ENCODE measurements at places on chromosomes 11 and 22. TPM values are rescaled to one million over a fixed set of nuclear protein-coding genes. Genes with fewer than 3 reads are reported as not detected.

The CARNS1 gene
- total RNA-seq, result under 0.01 TPM

The ANKK1 gene
- not detected for total RNA-seq

The MEI1 gene
- total RNA-seq, result 1.1 TPM

The TIMM10 gene
- 96.8 TPM for total RNA-seq

The MED19 gene
- total RNA-seq, result 14.7 TPM

The P2RY2 gene
- total RNA-seq, result not detected

The MMP12 gene
- not detected for total RNA-seq

The MIOX gene
- not detected for total RNA-seq

The GRK3 gene
- 1.9 TPM for total RNA-seq

The SHISAL1 gene
- total RNA-seq, result 1.1 TPM

- H3K36me3 ChIP-seq, result no peaks in the 10 kb centered on the region
- H3K27me3 ChIP-seq, result peaks cover 41% of the 10 kb centered on the region
- no peak for DNase-seq
- no peak overlapping the region for H3K4me3 ChIP-seq
- no peaks in the 10 kb centered on the region for H3K4me1 ChIP-seq
- H3K27ac ChIP-seq, result no peak overlapping the region
Observed at GRCh38 chr22:45636683-45637082, 35.0 kb upstream of the ATXN10 start.

DNA sequence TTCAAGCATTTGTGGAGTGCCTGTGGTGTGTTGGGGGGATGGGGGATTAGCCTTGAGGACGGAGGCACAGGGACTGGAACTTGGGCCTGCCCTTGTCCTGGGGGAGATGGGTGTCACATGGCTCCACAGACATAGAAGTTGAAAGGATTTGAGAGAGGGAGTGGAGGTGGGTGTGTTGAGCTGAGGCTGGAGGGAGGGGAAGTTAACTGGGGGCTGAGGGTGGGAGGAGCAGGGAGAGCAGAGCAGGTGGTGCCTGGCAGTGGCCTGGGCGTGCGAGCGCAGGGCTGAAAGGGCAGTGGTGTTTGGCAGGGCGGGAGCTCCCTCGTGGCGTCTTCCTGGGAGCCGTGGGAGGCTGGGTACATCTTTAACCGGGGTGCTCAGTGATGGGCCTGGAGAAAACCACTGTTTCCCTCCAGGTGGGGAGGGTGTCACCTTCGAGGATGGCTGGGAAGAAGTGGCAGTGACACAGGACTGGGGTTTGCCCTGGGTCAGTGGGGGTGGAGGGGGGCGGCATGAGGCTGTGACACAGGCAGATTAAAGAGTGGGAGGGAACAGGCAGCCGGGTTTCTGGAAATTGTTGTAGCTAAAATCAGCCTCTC is 45.5 kb downstream of the AP2A2 start:
- no peak overlapping the region for H3K4me3 ChIP-seq
- H3K27ac ChIP-seq, result no peak overlapping the region
- H3K36me3 ChIP-seq, result peaks cover 44% of the 10 kb centered on the region
- no peak for DNase-seq

GRCh38 chr22:21992593-21993237 is 10.1 kb upstream of the TOP3B start:
- H3K27ac ChIP-seq, result no peak overlapping the region
- peaks cover 71% of the 10 kb centered on the region for H3K27me3 ChIP-seq
- H3K4me3 ChIP-seq, result no peak overlapping the region
- H3K36me3 ChIP-seq, result no peaks in the 10 kb centered on the region

- peak; percentile 76 for DNase-seq
- no peaks in the 10 kb centered on the region for H3K36me3 ChIP-seq
Observed at GRCh38 chr22:24768537-24769374, 5.8 kb downstream of the PIWIL3 start.

DNA sequence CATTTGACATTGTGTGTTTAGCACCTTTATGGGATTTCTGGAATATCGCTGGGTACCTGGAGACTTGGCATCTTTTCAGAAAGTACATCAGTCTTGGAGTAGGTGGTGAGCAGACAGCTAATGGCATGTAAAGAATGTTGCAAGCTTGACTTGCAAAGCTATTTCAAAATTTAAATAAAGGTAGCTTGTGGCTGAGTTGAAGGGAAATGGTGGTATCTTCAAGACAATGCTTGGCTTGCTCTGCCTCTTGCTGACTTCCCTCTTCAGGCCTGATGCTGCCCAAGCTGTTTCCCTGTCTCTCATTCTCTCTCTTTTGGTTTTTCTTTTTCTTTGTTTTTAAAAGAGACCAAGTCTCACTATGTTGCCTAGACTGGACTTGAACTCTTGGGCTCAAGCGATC is 13.2 kb downstream of the ZNRF3 start:
- DNase-seq, result no peak
- no peak overlapping the region for H3K4me3 ChIP-seq
- peaks cover 4% of the 10 kb centered on the region for H3K4me1 ChIP-seq
- no peak overlapping the region for H3K27ac ChIP-seq

DNA sequence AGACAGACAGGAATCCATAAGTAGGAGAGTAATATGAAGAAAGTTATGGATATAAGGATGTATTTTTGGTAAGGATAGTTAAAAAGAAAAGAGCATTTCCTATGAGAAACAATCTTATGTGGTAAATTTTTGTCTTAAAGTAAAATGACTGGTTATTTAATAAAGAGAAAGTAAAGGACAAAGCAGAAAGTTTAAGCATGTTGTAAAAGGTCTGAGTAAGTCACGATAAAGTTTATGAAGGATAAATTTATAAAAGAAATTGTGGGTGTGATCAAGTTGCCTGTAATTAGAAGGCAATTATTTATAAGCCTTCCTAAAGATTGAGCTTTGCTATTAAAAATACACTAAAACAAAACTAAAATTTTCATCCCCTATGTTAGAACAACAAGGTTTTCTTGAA is 314.7 kb upstream of the SYN3 start:
- H3K4me3 ChIP-seq, result no peak overlapping the region
- H3K27me3 ChIP-seq, result no peaks in the 10 kb centered on the region
- DNase-seq, result no peak
- H3K36me3 ChIP-seq, result no peaks in the 10 kb centered on the region
- H3K27ac ChIP-seq, result no peak overlapping the region

- no peaks in the 10 kb centered on the region for H3K4me1 ChIP-seq
- H3K36me3 ChIP-seq, result no peaks in the 10 kb centered on the region
- no peak overlapping the region for H3K27ac ChIP-seq
Observed at GRCh38 chr11:100294748-100295147, 392.3 kb upstream of the ARHGAP42 start.

DNA sequence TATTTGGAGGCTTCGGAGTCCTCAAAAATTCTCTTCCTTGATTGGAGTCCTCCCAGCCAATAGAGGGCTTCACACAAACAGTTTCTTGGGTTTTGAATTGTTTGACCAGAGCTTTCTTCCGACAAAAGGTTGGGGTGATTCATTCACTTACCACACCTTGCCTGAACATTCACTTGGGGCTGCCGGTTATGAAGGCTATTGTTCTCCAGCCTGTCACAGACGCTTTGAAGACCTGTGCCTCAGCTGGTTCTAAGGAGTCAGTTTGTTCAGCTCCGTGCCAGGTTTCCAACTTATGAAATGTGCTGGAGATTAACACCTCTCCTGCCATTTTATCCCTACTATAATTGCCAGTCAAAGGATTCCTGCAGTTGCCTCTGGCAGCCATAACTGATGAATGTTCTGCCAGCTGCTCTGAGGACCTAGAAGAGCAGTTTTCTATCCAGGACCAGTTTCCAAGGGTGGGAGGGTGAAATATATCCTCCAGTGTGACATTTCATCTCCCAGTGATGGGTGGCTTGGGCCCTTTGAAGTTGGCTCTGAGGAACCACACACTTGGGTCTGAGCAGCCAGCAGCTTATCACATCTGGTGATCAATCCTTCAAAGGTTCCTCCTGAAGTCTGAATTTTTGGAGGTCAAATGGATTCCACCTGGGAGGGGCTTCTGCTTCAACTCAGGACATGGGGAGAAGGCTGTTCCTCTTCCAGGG is 31.4 kb downstream of the LIMK2 start:
- H3K27ac ChIP-seq, result peak overlapping the region; percentile 18
- H3K4me3 ChIP-seq, result no peak overlapping the region
- H3K4me1 ChIP-seq, result peaks cover 28% of the 10 kb centered on the region
- no peak for DNase-seq

DNA sequence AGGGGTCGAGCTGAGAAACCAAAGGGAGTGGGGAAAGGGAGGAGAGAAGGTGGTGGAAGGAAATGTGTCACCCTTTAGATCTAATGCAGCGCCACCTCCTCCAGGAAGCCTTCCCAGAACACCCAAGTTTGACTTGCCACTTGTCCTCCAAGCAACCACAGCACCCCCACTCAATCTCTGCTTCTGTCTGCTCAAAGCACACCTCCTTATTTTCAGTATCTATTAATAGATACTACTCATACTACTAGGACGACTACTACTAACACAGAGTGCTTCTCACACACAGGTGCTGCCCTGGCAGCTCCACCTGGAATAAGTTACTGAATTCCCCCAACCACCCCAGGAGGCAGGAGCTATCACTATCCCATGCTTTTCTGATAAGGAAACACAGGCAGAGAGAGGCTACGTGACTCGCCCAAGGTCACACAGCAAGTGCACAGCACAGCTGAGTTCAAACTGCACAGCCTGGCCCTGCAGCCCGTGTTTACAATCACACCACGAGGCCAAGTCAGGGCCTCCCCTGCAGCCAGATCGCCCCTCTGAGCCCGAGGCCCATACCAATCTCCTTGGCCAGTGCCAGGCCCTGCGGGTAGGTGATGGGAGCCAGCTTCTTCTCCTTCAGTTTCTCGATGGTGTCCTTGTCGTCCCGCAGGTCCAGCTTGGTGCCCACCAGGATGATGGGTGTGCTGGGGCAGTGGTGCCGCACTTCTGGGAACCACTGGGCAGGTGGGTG is 13.2 kb downstream of the RAC2 start:
- DNase-seq, result no peak
- H3K4me1 ChIP-seq, result peaks cover 22% of the 10 kb centered on the region
- no peak overlapping the region for H3K27ac ChIP-seq
- H3K4me3 ChIP-seq, result no peak overlapping the region

DNA sequence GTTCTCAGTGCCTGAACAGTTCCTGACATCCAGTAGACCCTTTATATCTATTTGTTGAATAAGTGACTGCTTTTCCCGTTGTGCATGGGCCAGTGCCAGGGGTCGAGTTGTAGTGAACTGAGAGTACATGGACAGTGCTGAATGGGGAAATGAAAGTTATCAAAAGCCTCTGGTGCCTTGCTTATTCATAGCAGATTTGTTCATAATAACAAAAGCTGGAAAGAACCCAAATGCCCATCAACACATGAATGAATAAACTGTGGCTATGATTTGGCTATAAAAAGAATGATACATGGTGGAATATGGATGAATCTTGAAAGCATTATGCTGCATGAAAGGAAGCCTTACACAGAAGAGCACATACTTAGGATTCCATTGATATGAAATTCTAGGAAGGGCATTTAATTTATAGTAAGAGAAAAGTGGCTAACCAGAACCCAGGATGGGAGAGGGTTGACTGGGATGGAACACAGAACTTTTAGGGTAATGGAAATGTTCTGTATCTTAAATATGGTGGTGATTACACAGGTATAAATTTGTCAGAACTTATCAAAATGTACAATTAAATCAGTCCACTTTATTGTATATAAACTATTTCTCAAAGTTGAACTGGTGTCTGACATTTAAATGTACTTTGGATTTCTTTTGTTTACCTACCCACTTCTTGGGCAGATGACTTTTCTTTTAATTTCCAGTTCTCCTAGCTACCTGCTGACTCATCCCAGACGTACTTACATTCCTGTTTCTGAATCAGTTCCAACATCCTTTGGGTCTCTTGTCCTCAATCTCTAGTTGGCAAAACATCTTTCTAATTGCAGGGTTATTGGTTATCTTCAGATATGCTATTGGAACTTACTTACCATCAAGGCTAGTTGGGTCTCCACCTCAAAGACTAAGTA is 42.8 kb downstream of the PACS1 start:
- peak; percentile 90 for DNase-seq
- H3K27me3 ChIP-seq, result no peaks in the 10 kb centered on the region
- H3K36me3 ChIP-seq, result no peaks in the 10 kb centered on the region

DNA sequence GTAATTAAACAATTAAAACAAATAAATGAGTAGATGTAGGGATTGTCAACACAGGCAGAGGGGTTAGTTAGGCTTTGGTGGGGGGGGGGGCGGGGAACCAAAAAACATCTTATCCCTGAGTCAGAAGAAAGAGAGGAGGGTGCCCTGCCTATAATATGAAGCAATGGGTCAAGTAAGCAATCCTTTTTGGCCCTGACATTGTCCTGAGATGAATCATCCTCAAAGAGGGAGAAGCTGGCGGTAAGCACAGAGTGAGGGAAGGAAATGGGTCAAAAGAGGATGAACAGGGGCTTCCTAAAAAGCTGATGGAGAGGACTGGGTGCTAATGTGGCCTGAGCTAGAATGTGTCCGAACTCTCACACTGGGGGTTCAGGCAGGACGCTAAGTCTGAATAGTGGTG is 4.7 kb downstream of the OLFML1 start:
- no peak overlapping the region for H3K4me3 ChIP-seq
- H3K27ac ChIP-seq, result no peak overlapping the region
- no peaks in the 10 kb centered on the region for H3K36me3 ChIP-seq
- DNase-seq, result peak; percentile 18
- H3K27me3 ChIP-seq, result peaks cover 3% of the 10 kb centered on the region

DNA sequence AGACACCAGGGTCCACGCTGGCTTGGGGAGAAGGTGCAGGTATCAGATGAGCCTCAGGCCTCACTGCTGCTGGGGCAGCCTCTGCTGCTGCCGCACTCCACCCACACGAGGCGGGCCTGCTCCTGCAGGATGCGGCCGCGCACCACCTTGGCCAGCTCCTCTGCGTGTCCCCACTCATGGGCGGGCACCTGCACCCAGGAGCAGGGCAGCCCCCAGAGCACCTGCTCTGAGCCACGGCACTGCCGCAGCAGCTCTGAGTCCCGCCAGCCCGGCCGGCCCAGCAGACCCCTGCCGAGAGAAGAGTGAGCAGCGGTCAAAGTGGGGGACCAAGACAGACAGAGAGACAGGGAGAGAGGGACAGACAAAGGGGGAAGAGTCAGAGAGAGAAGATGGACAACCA is 4.9 kb upstream of the MFNG start:
- peaks cover 7% of the 10 kb centered on the region for H3K4me1 ChIP-seq
- no peak for DNase-seq
- no peak overlapping the region for H3K4me3 ChIP-seq
- no peaks in the 10 kb centered on the region for H3K27me3 ChIP-seq
- no peak overlapping the region for H3K27ac ChIP-seq

- H3K4me3 ChIP-seq, result no peak overlapping the region
- H3K4me1 ChIP-seq, result peaks cover 5% of the 10 kb centered on the region
- no peak overlapping the region for H3K27ac ChIP-seq
- no peaks in the 10 kb centered on the region for H3K36me3 ChIP-seq
- DNase-seq, result no peak
- peaks cover 20% of the 10 kb centered on the region for H3K27me3 ChIP-seq
Observed at GRCh38 chr11:67416416-67417335, 1.2 kb downstream of the CARNS1 start.

DNA sequence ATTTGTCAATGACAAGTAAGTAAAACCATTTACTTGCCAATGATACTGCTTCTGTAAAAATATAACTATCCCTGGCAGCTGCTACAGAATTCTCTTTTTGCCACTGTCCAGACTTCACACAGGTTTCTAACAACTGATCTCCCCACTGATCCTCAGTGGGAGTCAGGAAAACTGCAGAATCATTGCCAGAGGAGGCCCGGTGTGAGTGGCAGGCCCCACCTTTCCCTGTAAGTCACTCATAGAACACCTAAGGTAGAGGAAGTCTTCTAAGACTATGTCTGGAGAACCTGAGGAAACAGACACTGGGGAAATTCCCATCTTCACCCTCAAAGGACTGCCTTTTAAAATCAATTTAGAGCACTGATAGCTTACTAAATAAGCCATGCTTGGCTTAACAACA is 66.3 kb downstream of the ZC3H12C start:
- no peak for DNase-seq
- H3K4me3 ChIP-seq, result no peak overlapping the region
- peaks cover 15% of the 10 kb centered on the region for H3K36me3 ChIP-seq
- no peak overlapping the region for H3K27ac ChIP-seq
- H3K4me1 ChIP-seq, result peaks cover 5% of the 10 kb centered on the region

GRCh38 chr22:38578505-38578904 is 8.5 kb upstream of the DMC1 start:
- no peak for DNase-seq
- no peak overlapping the region for H3K27ac ChIP-seq
- H3K4me1 ChIP-seq, result no peaks in the 10 kb centered on the region
